ENCODE measurements at places on chromosomes 7 and 10.
A peak's percentile ranks its signal among the peaks of the same experiment; 100 is the strongest.

- DNase-seq: no peak
These were observed 44.8 kb upstream of the CUX1 start for GRCh38 chr7:101772508-101773211.

DNA sequence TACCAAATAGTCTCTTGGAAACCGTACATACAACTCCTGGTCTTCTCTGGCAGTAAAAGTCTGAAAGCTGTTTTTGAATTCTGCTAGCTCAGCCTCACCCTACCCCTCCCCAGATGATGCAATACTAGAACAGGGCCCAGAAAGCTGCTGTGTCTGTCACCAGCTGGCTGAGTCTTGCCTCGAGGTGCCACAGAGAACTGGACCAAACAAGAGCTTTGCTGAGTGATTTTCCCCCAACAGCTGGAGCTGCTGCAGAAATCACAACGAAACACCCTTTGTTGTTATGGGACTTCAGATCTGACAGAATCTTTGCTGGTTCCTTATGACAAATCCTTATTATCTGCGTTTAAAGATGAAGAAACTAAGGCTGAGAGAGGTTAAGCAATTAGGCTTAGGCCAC, 134.1 kb downstream of the SPAG6 start:
- no peak for DNase-seq

GRCh38 chr7:34313289-34313688, 344.7 kb upstream of the NPSR1 start:
- DNase-seq: no peak

GRCh38 chr10:48656241-48656913, 28.3 kb upstream of the WDFY4 start:
- peak; percentile 87 for DNase-seq

DNA sequence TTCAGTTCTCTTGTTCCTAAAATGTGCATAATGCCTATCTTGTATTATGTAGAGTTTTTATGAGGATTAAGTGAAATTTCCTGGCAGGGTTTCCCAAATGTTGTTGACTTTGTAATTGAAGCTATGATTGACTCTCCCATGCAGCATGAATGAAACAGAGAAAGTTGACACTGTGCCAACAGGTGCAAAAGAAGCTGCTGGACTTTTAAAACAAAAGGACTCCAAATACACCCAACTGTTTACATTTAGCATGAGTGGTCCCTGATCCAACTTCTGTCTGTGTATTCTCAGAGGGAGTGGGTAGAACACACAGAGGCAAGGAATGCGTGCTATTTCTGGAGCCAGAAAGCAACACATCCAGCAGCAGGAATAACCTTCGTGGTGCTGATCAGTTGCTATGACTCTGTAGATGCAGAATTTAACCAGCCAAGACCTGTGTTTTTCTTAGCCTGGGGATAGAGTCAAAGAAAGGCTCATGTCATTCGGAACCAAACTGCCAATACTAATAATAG, 14.4 kb upstream of the RBM20 start:
- DNase-seq: no peak

DNA sequence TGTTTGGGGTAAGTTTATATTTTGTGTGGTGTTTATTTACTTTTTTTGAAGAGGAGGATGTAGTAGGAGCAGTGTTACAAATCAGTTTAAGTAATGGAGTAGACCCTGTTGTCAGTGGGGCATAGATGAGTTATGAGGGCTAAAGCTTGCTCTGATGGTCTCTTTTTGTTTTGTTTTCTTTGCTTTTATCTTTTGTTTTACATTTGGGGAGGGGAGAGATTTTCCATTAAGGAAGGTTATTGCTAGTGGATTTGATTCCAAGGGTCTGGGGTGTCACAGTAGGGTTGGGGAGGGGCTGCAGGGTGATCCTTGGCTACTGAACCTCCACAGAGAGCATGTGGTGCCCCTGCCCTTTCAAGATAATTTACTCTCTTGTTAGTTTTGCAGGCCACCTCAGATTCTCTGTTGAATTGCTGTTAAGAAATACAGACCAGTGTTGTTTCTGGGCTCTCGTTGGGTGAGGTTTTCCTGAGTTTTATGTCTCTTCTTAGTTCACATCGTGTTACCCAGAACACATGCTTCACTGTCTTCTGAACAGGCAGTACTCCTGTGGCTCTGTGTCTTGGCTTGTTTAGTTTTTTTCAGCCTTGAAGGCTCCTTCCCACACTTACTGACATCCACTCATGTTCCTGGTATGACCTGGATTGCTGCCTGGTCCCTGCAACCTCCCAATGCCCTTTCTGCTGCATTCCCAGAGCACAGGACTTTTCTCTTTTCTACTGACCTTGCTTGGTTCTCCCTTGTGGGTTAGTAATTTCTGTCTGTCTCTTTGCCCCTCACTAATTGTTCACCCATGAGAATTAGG, 4.2 kb downstream of the KIFBP start:
- DNase-seq: no peak

- no peak for DNase-seq
These were observed 162.6 kb downstream of the MTERF1 start for GRCh38 chr7:91717681-91718470.

DNA sequence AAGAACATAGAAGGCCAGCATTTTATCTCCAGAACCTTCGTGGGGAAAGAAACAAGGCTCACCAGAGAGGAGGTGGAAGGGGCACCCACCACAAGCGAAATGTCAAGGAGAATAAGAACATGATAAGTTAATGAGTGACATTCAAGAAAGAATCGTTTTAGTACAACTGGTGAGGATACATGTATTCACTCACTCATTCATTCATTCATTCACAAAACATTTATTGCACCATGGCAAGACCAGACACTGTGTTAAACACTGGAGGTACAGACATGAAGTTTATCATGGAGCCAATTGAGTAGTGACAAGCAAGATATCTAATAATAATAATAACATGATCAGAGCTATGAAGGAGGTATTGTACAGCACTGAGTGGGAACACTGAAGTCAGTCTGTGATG, 1.7 kb upstream of the ZNRF2 start:
- DNase-seq: no peak

DNA sequence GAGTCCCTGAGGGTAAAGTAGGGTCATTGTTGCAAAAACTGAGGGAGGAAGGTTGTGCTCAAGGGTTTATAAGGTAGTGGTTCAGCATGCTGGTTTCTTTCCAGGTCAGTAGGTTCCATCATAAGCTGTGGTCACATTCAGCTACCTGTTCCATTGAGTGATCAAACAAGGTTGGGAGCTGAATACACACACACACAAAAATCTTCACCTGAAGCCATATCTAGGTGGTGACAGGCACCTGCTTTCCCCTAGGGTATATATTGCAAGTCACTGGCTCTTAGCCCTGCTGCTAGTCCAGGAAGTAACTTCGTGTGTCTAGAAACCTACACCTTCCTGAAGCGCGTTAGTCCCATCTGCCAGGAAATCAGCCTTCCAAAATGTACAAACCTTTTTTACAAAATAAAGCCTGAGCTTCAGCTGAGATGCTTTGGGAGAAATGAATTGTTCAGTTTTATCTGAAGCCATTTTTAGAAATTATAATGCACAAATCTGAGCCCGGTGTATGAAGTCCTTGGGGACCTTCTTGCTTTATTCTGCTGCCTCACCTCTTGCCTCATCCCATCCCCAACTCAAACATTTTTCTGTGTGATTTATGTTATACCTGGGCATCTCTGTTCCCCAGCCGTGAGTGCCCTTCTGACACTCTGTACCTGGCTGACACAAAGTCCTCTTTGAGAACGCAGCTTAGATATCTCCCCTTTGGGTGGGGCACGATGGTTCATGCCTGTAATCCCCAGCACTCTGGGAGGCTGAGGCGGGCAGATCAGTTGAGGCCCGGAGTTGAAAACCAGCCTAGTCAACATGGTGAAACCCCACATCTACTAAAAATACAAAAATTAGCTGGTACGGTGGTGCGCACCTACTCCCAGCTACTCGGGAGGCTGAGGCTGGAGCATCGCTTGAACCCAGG, 10.6 kb upstream of the LAMTOR4 start:
- no peak for DNase-seq

DNA sequence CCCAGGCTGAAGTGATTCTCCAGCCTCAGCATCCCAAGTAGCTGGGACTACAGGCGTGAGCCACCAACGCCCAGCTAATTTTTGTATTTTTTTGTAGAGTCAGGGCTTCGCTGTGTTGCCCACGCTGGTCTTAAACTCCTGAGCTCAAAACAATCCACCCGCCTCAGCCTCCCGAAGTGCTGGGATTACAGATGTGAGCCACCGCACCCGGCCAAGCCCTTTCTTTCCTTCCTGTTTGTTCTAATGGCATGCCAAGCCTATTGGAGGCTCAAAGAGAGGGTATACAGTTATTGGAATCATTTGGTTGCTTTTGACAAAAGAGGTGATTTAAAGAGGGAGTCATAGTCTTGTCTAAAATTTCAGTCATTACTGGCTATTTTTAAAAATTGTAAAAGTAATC, 46.0 kb upstream of the TRIM8 start:
- no peak for DNase-seq

Data from brain (organoid and tissue), 16 donors.